ENCODE measurements at places on chromosomes 5 and 9. TPM values are rescaled to one million over a fixed set of nuclear protein-coding genes. Genes with fewer than 3 reads are reported as not detected.

Gene FOXD4L3
- total RNA-seq = not detected

Gene PHF24
- 0.81 TPM for total RNA-seq

Gene FAM153A
- 7.2 TPM for total RNA-seq

- no peaks in the 10 kb centered on the region for H3K4me1 ChIP-seq
- H3K27me3 ChIP-seq = no peaks in the 10 kb centered on the region
- DNase-seq = no peak
- H3K36me3 ChIP-seq = no peaks in the 10 kb centered on the region
- H3K27ac ChIP-seq = no peak overlapping the region
- no peak overlapping the region for H3K4me3 ChIP-seq
These were observed 199.3 kb downstream of the RFK start for GRCh38 chr9:76194896-76195295.

- H3K36me3 ChIP-seq = no peaks in the 10 kb centered on the region
- H3K4me1 ChIP-seq = no peaks in the 10 kb centered on the region
These were observed 7.3 kb upstream of the IL4 start for GRCh38 chr5:132666310-132667123.

- no peak overlapping the region for H3K4me3 ChIP-seq
- no peaks in the 10 kb centered on the region for H3K27me3 ChIP-seq
- DNase-seq = no peak
These were observed 228.5 kb downstream of the ENC1 start for GRCh38 chr5:74412066-74412465.

GRCh38 chr5:112355058-112355685, 63.9 kb downstream of the EPB41L4A start:
- H3K27ac ChIP-seq = no peak overlapping the region
- no peak overlapping the region for H3K4me3 ChIP-seq
- no peaks in the 10 kb centered on the region for H3K36me3 ChIP-seq
- DNase-seq = no peak
- no peaks in the 10 kb centered on the region for H3K27me3 ChIP-seq

DNA sequence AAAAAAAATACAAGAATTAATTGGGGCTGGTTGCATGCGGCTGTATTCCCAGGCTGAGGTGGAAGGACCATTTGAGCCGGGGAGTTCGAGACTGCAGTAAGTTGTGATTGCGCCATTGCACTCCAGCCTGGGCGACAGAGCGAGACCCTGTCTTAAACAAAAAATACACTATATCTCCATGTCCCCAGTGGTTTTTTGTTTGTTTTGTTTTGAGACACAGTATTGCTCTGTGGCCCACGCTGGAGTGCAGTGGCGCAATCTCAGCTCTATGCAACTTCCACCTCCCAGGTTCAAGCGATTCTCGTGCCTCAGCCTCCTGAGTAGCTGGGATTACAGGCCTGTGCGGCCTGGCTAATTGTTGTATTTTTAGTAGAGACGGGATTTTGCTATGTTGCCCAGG, 1.2 kb downstream of the COQ4 start:
- H3K27ac ChIP-seq = no peak overlapping the region
- no peaks in the 10 kb centered on the region for H3K27me3 ChIP-seq
- H3K36me3 ChIP-seq = peaks cover 44% of the 10 kb centered on the region
- H3K4me1 ChIP-seq = peaks cover 42% of the 10 kb centered on the region
- no peak for DNase-seq

DNA sequence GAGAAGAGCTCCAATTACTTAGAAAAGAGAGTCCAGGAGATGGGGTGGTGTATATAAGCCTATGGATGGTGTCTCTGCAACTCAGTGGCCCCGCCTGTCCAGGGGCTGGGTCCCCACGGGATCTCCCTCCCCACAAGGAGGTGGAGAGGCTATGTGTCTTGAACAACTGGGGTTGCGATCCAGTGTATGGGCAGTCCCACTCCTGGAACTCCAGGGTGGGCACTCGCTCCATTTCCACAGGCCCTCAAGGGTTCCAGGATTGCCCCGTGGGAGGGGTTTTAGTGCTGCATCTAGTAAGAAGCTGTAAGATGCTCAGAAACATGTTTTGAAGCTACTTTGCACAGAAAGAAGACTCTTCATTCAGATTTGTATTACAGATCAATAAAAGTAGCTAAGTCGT, 558 bp upstream of the SMAD5 start:
- no peaks in the 10 kb centered on the region for H3K27me3 ChIP-seq
- no peaks in the 10 kb centered on the region for H3K36me3 ChIP-seq
- peak overlapping the region; percentile 97 for H3K27ac ChIP-seq
- DNase-seq = peak; percentile 13
- peak overlapping the region; percentile 65 for H3K4me3 ChIP-seq

GRCh38 chr5:130158036-130158435, 253.8 kb downstream of the CHSY3 start:
- no peaks in the 10 kb centered on the region for H3K36me3 ChIP-seq
- H3K4me1 ChIP-seq = no peaks in the 10 kb centered on the region
- H3K27me3 ChIP-seq = no peaks in the 10 kb centered on the region
- DNase-seq = no peak
- H3K4me3 ChIP-seq = no peak overlapping the region
